Stimulated activated CD4-positive, alpha-beta T cell treated with anti-CD3 and anti-CD28 coated beads, Interleukin-2, amount 100 ng/mL, for 48 hours (primary cell): ENCODE measurements at places on chromosomes 13 and 19.

GRCh38 chr13:80083081-80083852 is 257.7 kb downstream of the SPRY2 start:
- no peak for DNase-seq

DNA sequence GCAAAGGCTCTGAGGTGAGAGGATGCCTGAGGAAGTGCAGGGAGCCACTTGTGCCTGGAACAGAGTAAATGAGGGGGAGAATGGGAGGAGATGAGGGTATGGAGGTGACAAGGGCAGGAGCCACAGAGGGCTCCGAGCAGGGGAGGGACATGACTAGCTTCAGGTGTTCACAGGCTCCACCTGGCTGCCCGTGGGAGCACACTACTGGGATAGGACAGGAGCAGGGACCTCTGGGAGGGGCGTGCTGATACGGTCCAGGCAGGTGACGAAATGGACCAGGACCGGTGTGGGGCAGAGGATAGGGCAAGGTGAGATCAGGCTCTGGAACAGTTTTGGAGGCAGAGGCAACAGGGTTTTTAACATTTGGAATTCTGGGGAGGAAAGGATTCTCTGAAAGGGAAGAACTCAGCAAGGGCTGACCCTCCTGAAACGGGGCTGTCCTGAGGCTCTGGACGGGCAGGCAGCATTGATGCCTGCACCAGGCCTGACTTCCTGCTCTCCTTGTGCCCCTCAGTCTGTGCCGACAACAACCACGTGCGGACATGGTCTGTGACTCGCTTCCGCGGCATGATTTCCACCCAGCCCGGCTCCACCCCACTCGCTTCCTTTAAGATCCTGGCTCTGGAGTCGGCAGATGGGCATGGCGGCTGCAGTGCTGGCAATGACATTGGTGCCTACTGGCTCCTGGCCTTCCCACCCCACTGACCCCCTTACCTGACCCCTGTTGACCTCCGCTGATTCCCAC is 11.6 kb downstream of the SHKBP1 start:
- no peak for DNase-seq

DNA sequence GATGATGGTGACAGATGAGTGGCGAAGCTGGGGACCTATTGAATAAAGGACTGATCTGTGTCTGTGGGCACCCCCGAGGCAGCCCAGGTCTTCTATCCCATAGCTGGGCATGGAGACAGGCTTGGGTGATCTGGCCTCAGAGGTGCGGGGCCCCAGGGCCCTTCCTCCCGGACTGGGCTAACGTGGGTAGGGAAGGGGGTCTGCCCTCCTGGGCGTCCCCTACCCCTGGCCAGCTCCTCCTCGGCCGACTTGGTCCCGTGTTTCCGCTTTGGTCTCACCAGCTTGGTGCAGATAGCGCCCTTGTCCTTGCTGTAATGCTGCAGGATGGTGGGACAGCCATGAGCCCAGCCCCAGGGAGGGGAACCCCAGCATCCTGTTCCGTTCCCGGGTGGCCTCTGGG is 3.3 kb downstream of the MATK start:
- no peak for DNase-seq

- DNase-seq: no peak
Measured at GRCh38 chr19:24000656-24001055, 86.0 kb downstream of the ZNF726 start.

- DNase-seq: peak; percentile 31
Measured at GRCh38 chr19:46745521-46746280, at the start of gene FKRP. Gene FKRP (plus strand): TSS chr19:46746057. CDS start chr19:46755451, 9,394 bp downstream.

GRCh38 chr19:52211203-52211602 is 21.4 kb downstream of the PPP2R1A start:
- DNase-seq: no peak

DNA sequence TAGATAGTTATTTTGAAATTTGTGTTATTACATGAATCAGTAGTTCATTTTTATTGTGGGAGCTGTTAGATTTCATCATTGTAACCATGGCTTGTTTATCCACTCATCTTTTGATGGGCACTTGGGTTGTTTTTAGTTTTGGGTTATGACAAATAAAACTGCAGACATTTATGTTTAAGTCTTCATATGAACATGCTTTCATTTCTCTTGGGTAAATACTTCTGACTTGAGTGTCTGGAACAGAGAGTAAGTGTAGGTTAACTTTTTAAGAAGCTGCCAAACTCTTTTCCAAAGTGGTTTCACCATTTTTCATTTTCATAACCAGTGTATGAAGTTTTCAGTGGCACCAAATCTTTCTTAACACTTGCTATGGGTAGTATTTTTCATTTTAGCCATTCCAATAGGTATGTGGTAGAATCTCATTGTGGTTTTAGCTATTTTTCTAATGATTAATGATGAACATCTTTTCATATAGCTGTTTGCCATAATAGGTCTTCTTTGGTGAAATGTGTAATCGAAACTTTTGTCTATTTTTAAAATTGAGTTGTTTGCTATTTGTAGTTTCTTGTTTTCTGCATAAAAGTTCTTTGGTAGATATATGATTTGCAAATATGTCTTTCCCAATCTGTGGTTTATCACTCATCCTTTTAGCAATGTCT is 17.9 kb downstream of the SLAIN1 start:
- DNase-seq: no peak
